ENCODE measurements at places on chromosomes 6 and 20.
A peak's percentile ranks its signal among the peaks of the same experiment; 100 is the strongest.

DNA sequence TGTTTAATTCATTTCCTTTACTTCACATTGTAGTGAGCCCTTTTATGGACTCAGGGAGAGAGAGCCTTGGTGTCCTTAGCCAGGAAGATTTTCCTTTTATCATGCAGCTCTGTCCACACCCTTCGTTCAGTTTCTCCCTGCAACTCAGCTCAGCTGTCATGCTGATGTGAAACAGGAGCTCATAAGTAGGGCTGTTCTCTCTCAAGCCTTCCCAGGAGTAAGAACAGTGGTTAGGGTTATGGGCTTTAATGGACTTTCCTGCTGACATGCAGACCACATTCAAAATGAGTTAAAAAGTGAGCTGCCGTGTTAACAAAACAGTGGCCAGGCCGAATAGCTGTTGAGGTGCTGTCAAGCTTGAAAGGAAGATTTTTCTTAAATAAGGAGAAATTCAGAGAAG lies 104.1 kb downstream of the BCKDHB start:
- no peak for DNase-seq

GRCh38 chr6:62808565-62809293 lies 402.5 kb upstream of the FKBP1C start:
- DNase-seq, result peak; percentile 78

GRCh38 chr6:24283043-24283985 lies 74.5 kb downstream of the DCDC2 start:
- peak; percentile 92 for DNase-seq

GRCh38 chr6:28947831-28948270 lies 24.1 kb upstream of the TRIM27 start:
- DNase-seq, result peak; percentile 86

DNA sequence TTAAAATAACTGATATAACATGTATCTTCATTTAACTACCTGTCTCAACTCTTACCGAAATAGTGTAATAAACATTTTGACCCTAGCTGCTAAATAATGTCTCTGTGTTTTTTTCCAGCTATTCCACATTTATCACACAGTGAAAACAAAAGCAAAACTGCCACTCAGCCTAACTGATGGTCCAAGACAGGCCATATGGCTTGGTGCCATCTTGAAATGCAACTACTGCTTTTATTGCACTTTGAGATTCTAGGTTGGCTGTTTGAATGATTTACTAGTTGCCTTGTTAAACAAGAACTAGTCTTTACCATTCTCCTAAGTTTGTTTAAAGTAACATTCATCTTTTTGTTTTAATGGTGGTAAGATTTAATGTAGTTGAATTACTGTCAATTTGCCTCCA lies 739.8 kb downstream of the TFAP2A start:
- no peak for DNase-seq

DNA sequence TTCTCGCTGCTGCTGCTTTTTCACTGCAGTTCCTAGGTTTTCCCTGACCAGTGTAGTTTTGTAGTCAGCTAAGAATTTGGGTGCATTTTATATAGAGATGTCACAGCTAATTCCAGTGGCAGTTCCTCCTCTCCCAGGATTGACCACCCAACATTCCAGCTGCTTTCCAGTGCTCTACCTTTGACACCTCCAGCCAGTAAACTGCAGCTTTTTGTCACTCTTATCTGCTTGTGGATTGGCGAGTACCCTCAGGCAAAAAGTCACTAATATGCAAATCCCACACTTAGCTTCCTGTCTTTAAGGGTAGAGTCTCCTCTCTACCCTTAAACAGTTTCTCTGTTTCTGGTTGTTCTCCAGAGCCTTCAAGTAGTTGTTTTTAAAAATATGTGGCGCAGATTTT lies 146.9 kb upstream of the KCNG1 start:
- DNase-seq, result no peak

- DNase-seq, result no peak
Observed at GRCh38 chr6:140824595-140824994, 1308.1 kb upstream of the GJE1 start.

DNA sequence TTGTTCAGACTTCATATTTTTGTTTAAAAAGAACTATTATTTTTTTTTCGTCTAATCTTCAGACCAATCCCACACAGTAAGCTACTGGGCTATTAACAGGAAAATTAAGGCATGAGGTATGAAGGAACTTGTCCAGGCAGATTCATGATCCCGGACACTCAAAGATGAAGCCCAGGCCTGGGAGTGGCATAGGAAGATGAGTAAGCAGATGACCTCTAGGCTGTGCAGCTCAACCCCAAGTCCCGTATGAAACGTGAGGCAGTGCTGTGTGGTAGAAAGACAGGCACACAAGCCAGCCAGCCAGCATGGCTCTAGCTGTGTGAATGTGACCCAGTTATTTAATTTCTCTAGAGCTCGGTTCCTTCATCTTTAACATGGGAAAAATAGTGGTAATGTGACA lies 231.9 kb downstream of the CLIC5 start:
- no peak for DNase-seq
